ENCODE measurements at places on chromosomes 3 and 15.

DNA sequence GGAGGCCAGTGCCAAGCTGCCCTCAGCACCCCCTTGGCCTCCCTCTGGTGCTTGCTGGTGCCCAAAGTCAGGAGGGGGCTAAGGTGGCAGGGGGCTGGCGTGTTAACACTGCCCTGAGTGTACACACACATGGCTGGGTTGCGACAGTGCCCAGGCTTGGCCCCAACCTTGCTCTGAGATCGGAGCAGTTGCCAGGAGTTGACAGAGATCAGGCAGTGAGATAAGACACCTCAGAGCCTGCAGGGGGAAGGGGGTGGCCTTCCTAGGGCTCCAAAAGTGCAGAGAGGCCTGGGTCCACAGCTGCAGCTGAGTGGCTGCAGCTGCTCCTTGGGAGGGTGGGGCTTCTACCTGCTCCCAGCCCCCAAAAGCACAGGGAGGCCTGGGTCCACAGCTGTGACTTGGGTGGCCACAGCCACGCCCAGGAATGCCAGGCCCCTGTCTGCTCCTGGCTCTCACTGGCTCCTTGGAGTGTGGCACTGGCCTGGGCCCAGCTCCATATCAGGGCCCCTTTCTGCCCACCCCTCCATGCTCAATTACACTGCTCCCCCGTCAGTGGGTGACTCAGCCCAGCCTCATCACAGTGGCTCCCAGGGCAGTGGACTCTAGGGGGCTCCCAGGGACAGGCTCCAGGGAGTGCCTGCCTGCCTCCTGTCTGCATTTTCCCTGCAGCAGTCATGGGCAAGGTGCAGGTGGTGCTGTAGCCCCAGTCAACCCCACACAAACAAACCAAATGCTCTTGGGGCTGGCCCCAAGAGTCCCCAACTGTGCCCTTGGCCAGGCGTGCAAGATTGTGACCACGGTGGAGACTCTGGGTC, 56.4 kb upstream of the C15orf39 start:
- DNase-seq = no peak

DNA sequence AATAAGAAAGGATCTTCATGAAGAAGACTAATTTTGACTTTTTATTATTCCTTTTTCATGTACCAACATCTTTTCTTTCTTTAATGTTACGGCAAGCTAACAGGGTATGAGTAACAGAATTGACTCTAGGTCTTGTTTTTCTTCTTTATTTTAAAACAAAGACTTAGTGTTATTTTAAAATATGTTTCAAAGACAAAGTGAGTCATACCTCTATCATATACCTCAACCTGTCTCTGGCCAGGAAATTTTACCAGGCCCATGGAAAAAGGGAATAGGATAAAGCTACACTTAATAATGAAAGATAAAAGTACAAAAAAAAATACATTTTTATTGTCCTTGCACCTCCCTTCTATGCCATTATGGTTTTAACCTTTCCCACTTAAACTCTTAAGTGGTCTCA, 57.4 kb downstream of the ZNF148 start:
- no peak for DNase-seq

DNA sequence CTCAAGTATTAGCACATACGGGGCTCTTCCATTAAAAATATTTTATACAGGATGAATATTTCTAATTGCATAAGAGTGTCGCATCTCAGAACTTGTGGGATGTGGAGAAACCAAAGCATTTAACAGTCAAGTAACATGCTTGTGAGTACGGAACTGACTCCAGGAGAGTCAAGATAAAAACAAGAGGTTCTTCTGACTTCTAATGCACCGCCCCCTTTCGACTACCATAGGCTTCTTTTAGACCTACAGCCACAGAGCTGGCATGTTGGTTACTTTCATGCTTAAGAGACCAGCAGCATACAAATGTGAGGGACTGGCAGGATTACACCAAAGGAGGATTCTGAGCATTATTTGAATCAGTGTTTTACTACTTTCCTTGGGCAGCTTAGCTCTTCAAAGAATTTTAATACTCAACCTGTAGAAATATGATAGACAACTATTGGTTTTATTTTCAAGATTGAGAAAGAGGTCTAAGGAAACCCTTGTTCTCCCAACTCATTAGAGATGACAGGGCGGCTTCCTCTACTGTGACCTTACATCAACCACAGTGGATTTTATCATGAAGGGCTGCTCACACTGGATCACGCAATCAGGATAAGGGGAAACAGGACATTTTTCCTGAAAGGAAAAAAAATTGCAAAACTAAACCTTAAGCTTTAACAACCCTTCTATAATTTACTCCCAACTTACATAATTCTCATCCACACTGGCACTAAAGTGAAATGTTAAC, 14.0 kb downstream of the ETV5 start:
- DNase-seq = no peak

GRCh38 chr3:53046171-53047170, 598 bp upstream of the SFMBT1 start:
- DNase-seq = no peak

DNA sequence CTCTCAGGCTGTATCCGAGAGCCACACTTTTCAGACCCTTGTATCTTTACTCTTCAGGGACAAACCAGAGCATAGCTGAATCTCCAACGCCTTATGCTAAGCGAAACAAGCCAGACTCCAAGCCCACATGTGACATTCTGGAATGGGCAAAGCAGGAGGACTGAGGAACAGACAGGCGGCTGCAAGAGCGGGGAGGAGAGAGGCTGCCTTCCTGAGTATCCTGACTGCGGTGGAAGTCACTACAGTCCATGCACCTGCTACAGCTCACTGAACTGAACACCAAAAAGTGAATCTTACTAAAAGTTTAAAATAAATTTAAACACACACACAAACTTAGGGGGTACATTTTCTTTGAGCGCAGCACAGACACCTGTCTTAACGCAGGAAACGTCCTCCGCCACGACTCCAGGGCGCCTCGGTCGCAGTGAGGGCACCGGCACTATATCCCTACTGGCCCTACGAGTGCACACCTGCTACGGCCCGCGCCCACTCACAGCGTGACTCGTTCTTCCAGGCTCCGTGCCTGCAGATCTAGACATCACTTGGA, 1.4 kb downstream of the CYFIP1 start:
- DNase-seq = no peak

- DNase-seq = no peak
Measured at GRCh38 chr3:139288266-139288821, 55.5 kb upstream of the MRPS22 start.

- DNase-seq = peak; percentile 66
Measured at GRCh38 chr3:159929171-159930141, 59.2 kb upstream of the IL12A start.

GRCh38 chr3:83928391-83928790, 1030.4 kb upstream of the CADM2 start:
- DNase-seq = no peak

DNA sequence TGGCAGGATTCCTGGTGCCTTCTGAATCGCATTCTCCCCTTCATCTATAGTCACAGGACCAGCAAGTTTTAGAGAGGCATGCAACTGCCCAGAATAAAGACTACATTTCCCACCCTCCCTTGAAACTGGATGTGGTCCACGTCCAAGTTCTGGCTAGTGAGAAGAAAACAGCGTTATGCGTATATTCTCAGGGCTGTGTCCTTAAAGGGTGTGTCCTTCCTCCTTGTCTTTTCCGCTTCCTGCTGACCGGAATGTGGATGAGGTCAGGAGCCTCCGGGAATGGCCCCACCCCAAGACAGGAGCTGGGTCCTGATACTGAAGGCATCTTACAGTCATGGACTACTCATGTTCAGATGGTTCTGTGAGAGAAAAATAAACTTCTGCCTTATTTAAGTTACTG, 20.2 kb downstream of the CHST2 start:
- no peak for DNase-seq

- no peak for DNase-seq
Measured at GRCh38 chr15:30791239-30792175, 112.2 kb upstream of the FAN1 start.

GRCh38 chr3:155244216-155244615, 49.3 kb downstream of the STRIT1 start:
- DNase-seq = no peak

- no peak for DNase-seq
Measured at GRCh38 chr3:8678751-8679150, 34.2 kb upstream of the SSUH2 start.

GRCh38 chr15:33866101-33866737, 102.1 kb upstream of the CHRM5 start:
- no peak for DNase-seq

DNA sequence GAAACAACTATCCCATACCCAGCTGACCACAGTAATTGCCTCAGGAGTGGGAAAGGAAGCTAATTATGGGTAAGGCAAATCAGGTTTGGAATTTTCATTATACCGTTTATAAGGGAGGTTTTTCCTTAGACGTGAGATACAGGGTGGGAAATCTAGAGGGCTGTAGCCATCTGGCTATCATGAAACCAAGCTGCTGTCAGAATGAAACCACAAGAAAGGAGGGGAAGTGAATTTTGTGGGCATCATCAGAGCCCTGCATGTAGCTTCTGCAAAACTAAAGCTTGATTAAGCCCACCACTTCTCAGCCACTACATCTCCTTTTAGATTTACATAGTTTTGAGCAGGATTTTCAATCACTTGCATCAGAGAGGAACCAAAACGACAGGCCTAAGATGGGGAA, 893.5 kb downstream of the TUSC7 start:
- no peak for DNase-seq

GRCh38 chr3:111652492-111653180, 57.5 kb upstream of the ZBED2 start:
- no peak for DNase-seq

DNA sequence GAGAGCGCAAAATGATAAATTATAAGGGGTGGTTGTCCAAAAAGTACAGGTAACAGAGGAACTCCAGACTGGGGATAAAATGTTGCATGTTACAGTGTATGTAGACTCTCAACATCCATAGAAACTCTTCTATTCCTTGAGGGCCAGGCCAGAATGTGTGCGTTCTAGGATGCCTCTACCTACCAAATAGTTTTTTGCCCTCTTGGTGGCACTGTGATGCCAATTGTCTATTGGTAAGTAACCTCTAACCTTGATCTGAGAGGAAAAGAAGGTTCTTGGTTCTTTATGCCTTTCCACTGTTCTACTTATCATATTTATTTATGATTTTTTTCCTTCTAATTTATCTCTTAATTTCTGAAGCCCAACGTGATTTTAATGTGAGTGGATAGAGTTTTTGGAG, 424.6 kb downstream of the GRM7 start:
- DNase-seq = no peak

GRCh38 chr3:196620161-196620604, 19.3 kb upstream of the NRROS start:
- DNase-seq = no peak

DNA sequence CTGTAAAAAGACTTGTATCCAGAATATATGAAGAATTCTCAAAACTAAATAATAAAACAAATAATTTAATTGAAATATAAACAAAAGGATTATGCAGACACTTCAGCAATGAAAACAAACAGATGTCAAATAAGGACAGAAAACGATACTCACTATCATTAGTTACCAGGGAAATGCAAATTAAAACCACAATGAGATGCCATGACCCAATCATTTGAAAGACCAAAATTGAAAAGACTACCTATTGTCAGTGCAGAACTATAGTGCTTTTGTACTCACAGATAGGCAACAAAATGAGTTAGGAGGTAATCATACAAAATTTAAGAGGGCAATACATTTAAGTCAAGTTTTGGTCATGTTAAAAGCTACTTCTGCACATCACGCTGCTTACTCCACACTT, 31.6 kb upstream of the OR5K4 start:
- no peak for DNase-seq

- DNase-seq = peak; percentile 8
Measured at GRCh38 chr15:37764733-37765191, 169.7 kb upstream of the TMCO5A start.

GRCh38 chr3:185421577-185422232, 58.8 kb downstream of the MAP3K13 start:
- no peak for DNase-seq

DNA sequence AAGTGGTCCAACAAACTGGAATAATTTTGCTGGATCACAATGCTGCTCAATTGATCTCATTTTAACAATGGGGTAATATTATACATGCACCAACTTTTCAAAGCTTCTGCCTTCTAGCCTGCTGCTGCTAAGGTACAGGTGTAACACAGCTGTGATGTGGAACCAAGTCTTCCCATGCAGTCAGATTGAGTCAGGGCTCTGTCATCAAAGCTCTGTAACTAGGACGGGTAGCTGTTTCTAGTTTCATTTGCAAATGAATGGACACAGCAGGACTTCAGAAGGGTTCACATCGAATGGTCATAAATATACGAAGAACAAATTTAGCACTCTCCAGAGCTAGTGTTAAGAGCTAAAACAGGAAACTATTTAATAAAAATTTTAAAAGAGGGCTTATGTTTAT, 189.2 kb downstream of the USP13 start:
- DNase-seq = no peak

Measured in AG09309 (cell line).